Temporal lobe (tissue), 4 donors: ENCODE measurements at places on chromosomes 16 and 17. TPM values are rescaled to one million over a fixed set of nuclear protein-coding genes. Genes with fewer than 3 reads are reported as not detected.

The NTN3 gene
- total RNA-seq = 3.2 TPM

The TAT gene
- total RNA-seq = not detected

The SEZ6L2 gene
- total RNA-seq = 58.5 TPM

The MFAP4 gene
- 2.0 TPM for total RNA-seq

The CCDC200 gene
- not detected for total RNA-seq

The CES1 gene
- 2.2 TPM for total RNA-seq
